ENCODE measurements at places on chromosomes 12 and 14.
A peak's percentile ranks its signal among the peaks of the same experiment; 100 is the strongest.

DNA sequence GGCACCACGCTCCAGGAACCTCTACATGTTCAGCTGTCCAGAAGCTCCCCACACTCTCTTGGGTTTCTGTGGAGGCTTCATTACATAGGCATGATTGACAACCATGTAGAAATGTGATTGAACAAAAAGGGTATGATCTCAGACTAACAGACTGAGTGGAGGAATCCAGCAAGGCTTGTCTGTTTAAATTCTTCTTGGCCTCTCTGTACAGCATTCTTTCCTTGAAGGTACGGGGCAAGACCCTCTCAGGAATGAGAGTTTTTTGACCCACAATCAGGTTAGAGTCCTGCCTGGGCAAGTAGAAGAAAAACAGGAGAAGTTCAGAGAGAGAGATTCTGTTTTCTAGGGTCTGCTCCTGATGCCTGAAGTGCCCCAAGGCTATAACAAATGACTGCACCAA, 40.9 kb downstream of the SRGAP1 start:
- DNase-seq = no peak

GRCh38 chr12:81347404-81347803, 269.5 kb downstream of the ACSS3 start:
- no peak for DNase-seq

- DNase-seq = peak; percentile 87
These were observed 4.9 kb upstream of the MTA1 start for GRCh38 chr14:105414456-105415371.

DNA sequence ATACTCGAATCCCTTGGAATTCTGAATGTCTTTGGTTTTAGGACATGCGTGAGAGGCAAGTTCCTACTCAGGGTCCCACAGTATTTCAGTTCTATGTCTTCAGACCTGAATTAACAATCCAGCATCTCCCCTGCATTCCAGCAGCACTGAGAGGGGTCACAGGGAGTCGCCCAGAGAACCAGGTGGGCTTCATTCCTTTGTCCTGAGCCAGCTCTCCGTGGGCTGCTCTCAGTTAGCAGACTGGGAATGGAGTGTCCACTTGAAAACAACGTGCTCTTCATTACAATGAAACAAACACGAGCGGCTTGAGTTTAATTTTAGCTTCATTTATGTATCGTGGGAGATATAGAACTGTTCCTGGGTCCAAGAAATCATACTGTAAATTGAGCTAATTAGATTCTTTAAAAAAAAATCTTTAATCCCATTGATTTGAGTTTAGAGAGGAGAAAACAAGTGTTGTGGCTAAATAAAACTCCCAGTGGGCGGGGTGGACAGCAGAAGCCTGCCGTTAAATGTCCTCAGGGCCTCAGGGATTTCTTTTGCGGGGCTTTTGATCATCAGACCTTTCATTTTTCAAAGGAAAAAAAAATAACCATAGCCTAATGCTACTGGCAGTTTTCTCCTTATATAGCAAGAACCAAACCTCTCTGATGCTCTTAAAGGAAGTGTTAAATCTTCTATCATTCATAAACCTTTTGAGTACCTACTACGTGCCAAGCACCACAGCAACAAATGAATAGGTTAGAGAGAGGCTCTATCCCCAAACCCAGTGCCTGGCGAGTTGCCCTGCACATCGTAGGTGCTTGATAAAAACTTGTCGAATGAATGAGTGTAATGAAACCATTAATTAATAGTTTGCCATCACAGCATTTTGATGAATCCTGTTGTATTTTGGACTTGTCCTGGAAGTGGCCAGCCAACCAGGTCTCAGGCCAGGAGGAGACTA, 140.4 kb downstream of the CHST11 start:
- no peak for DNase-seq

DNA sequence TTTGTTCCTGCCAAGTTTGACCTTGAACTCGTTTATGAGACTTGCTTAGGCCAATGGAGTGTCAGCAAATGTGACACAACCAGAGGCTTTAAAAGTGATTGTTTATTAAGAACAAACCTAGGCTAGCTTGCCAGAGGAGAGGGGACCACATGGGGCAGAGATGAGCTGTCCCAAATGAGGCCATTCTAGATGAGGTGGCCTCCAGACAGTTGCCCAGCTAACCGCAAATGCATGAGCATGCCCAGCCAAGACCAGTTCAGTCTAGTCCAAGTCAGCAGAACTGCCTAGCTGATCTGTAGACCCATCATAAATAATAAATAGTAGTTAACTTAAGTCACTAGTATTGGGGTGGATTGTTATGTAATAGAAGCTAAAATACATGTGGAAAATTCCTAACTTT, 172.8 kb upstream of the DYRK2 start:
- DNase-seq = no peak

- no peak for DNase-seq
These were observed 59.6 kb downstream of the FIGNL2 start for GRCh38 chr12:51788876-51789275.

GRCh38 chr12:19312637-19313036, 126.7 kb upstream of the AEBP2 start:
- DNase-seq = no peak

DNA sequence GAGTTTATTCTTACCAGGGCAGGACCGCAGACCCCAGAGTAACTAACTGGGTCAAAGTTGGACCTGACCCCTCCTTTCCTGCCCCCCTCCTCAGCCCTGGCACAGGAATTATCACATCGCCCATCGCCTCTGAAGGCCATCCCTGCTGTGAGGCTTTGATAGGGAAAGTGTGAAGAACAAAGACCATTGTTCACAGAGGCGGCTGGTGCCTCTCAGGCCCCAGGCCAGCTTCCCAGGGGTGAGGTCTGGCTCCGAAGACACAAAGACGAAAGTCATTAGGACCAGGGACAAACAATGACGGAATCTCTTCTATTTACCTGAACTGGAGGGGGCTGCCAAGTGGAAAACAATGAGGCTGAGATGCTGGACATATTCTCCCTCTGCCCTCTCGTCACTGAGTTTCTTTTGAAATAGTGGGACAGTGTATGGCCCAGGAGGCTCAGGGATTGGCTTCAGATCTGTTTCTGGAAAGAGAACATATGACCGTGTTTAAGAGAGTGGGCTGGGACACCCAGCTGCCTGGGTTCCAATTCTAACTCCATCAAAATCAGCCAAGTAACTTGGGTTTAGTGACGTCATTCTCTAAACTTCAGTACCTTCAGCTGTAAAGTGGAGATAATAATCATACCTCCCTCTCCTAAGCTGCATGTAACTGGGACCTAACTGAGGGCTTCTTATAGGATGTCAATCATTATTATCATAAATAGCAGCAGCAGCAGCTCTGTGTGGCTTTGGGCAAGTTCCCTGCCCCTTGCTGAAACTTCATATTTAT, 769.4 kb downstream of the MED13L start:
- DNase-seq = peak; percentile 21

- no peak for DNase-seq
These were observed 20.6 kb downstream of the LTBP2 start for GRCh38 chr14:74591394-74591793.

GRCh38 chr14:101412739-101413138, 148.6 kb upstream of the DIO3 start:
- no peak for DNase-seq

- no peak for DNase-seq
These were observed 29.8 kb upstream of the LTBP2 start for GRCh38 chr14:74641601-74642391.

- no peak for DNase-seq
These were observed 52.9 kb downstream of the PPP4R4 start for GRCh38 chr14:94227029-94227428.

GRCh38 chr12:120314220-120314619, 12.1 kb downstream of the SIRT4 start:
- no peak for DNase-seq

- DNase-seq = no peak
These were observed 23.4 kb upstream of the FGF6 start for GRCh38 chr12:4468994-4469393.

DNA sequence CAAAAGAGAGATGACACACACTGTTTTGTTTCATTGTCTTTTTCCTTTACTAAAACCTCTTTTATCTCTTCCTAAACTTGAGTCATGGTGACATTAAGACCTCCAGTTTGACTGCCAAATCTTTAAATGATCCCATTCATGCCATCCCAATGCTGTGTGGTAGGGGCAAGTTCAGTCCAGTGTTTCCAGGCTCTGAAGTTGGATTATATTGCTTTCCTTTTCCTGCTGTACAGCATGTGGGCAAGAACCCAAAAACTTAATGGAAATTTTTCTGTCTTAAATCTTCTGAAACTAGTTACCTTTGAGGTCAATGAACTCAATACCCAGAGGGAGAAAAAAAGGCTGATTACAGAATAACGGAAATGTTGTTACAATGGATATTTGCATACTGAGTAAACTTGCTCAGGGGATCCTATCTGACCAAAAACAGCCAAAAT, 187.1 kb upstream of the FAR2 start:
- DNase-seq = no peak
